Epithelial cell of alveolus of lung (primary cell): ENCODE measurements at places on chromosomes 7 and 10. TPM values are rescaled to one million over a fixed set of nuclear protein-coding genes. Genes with fewer than 3 reads are reported as not detected.

Gene PDE6C
- not detected in 2 replicates for total RNA-seq

Gene MBL2
- not detected in 2 replicates for total RNA-seq

Gene ACHE
- 1.7 and 3.7 TPM in 2 replicates for total RNA-seq

Gene MKX
- 0.08 and 0.26 TPM in 2 replicates for total RNA-seq

Gene AFAP1L2
- 5.3 and 8.8 TPM in 2 replicates for total RNA-seq

Gene LBX1
- total RNA-seq: not detected in 2 replicates

Gene DENND11
- 3.9 and 6.8 TPM in 2 replicates for total RNA-seq

Gene ADRB1
- 0.13 TPM in 1 of 2 replicates, not detected in the other for total RNA-seq

Gene FEZF1
- not detected in 2 replicates for total RNA-seq

Gene EPHA1
- total RNA-seq: 0.32 and 0.91 TPM in 2 replicates

Gene LRRC17
- total RNA-seq: 70.3 and 455 TPM in 2 replicates

Gene CYP26C1
- total RNA-seq: 0.13 TPM in 1 of 2 replicates, not detected in the other

Gene BBS9
- total RNA-seq: 10.0 and 11.1 TPM in 2 replicates

Gene SLC16A12
- total RNA-seq: 0.24 and 0.91 TPM in 2 replicates

Gene CD36
- total RNA-seq: 1.0 and 10.8 TPM in 2 replicates

Gene GPNMB
- 5.1 and 13.7 TPM in 2 replicates for total RNA-seq

Gene UPK3B
- 0.91 TPM in 1 of 2 replicates, not detected in the other for total RNA-seq

Gene SFTPD
- not detected in 2 replicates for total RNA-seq

Gene TEX47
- total RNA-seq: not detected in 2 replicates

Gene OR2A5
- total RNA-seq: not detected in 2 replicates

Gene HECW1
- total RNA-seq: 0.32 and 1.8 TPM in 2 replicates

Gene NEUROG3
- total RNA-seq: not detected in 2 replicates

Gene ADAMTS14
- total RNA-seq: 0.08 and 0.39 TPM in 2 replicates

Gene TCAF2
- total RNA-seq: 1.7 and 7.6 TPM in 2 replicates

Gene LUC7L2
- total RNA-seq: 30.0 and 48.5 TPM in 2 replicates

Gene DYDC1
- total RNA-seq: not detected in 2 replicates

Gene SPDYE2B
- total RNA-seq: not detected in 2 replicates

Gene CFTR
- total RNA-seq: 0.13 and 23.3 TPM in 2 replicates

Gene PNLIP
- total RNA-seq: not detected in 2 replicates

Gene PLCE1
- total RNA-seq: 0.24 and 1.6 TPM in 2 replicates

Gene VPS26A
- total RNA-seq: 19.5 and 30.3 TPM in 2 replicates

Gene NUTM2B
- 0.39 and 1.8 TPM in 2 replicates for total RNA-seq

Gene BMPER
- total RNA-seq: 3.8 and 7.4 TPM in 2 replicates

Gene EVX1
- total RNA-seq: not detected in 2 replicates

Gene HELLS
- total RNA-seq: 24.2 and 27.9 TPM in 2 replicates

Gene MMD2
- not detected in 2 replicates for total RNA-seq

Gene GLI3
- total RNA-seq: 6.1 and 34.0 TPM in 2 replicates

Gene FRMPD2
- total RNA-seq: 0.13 TPM in 1 of 2 replicates, not detected in the other

Gene TLL2
- total RNA-seq: 0.26 TPM in 1 of 2 replicates, not detected in the other

Gene IGF2BP3
- 22.2 and 44.3 TPM in 2 replicates for total RNA-seq

Gene ASZ1
- total RNA-seq: 0.24 TPM in 1 of 2 replicates, not detected in the other

Gene COL1A2
- 2,043 and 2,173 TPM in 2 replicates for total RNA-seq

Gene ASIC3
- total RNA-seq: 0.13 and 0.96 TPM in 2 replicates

Gene SUN3
- not detected in 2 replicates for total RNA-seq

Gene STOX1
- 0.48 TPM in 1 of 2 replicates, not detected in the other for total RNA-seq

Gene JAKMIP3
- total RNA-seq: 0.08 TPM in 1 of 2 replicates, not detected in the other

Gene CYP3A5
- 0.24 and 0.39 TPM in 2 replicates for total RNA-seq

Gene ERCC6
- total RNA-seq: 4.9 and 7.3 TPM in 2 replicates

Gene AS3MT
- total RNA-seq: 0.78 and 1.8 TPM in 2 replicates

Gene RBAK
- 4.0 and 10.9 TPM in 2 replicates for total RNA-seq

Gene OGDHL
- total RNA-seq: 0.13 and 1.0 TPM in 2 replicates

Gene PRTFDC1
- total RNA-seq: 12.0 and 18.6 TPM in 2 replicates
